ENCODE measurements at places on chromosomes 3 and 15. TPM values are rescaled to one million over a fixed set of nuclear protein-coding genes. Genes with fewer than 3 reads are reported as not detected.
A peak's percentile ranks its signal among the peaks of the same experiment; 100 is the strongest.

DNA sequence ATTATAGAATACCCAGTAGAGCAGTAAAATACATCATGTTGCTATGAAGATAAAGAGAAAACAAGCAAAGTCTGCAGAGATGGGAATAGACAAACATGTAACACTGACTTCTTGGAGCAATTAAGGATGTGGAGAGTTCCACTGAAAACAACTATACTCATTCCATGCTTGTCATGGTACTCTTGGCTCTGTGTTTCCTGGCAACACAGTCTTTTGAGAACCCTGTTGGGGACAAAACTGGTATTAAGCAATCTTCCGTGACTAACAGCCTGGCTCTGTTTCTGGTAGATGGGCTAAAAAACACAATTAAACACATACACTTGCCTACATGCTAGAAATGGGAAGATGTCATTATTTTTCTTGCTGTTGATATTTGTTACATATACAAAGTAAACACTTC is 1212.3 kb upstream of the GBE1 start:
- H3K27ac ChIP-seq = no peak overlapping the region
- no peak for DNase-seq
- H3K4me3 ChIP-seq = no peak overlapping the region
- no peaks in the 10 kb centered on the region for H3K4me1 ChIP-seq
- H3K27me3 ChIP-seq = no peaks in the 10 kb centered on the region

DNA sequence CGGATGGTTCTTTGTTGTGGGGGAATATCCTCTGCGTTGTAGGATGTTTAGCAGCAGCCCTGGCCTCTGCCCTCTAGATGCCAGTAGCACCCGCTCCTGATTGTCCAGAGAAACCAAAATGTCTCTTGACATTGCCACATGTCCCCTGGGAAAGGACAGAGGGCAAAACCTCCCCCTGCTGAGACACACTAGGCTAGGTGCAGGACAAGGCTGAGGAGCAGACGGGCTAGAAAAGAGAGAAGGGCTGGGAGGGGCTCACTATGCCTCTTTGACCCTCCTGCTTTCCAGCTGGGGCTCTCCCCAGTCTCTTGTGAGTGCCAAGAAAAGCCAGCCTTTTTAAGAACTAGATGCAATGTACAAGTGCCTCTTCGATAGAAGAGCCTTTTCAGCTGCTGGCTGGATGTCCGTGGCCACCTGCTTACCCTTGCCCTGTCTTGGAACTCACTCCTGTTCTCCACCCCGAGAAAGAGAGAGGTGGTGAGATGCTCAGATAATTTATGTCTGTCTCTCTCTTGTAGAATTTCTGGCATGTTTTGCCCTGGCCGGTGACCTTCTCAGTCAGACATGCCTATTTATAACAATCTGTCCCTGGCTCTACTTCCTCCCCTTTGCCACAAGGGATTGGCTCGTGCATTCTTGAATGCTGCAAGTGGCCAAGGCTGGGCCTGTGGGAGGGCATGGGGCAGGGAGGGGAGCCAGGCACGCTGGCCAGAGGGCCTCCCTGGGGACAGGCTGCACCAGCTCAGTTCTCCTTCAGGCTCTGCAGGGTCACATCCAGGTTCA is 142.6 kb downstream of the RPLP1 start:
- H3K4me3 ChIP-seq = no peak overlapping the region
- H3K27ac ChIP-seq = peak overlapping the region; percentile 22
- no peaks in the 10 kb centered on the region for H3K4me1 ChIP-seq

GRCh38 chr3:125375950-125376679 is 990 bp upstream of the ZNF148 start:
- peak overlapping the region; percentile 93 for H3K27ac ChIP-seq
- H3K27me3 ChIP-seq = no peaks in the 10 kb centered on the region
- H3K4me3 ChIP-seq = peak overlapping the region; percentile 90
- no peak for DNase-seq
- peaks cover 7% of the 10 kb centered on the region for H3K4me1 ChIP-seq

DNA sequence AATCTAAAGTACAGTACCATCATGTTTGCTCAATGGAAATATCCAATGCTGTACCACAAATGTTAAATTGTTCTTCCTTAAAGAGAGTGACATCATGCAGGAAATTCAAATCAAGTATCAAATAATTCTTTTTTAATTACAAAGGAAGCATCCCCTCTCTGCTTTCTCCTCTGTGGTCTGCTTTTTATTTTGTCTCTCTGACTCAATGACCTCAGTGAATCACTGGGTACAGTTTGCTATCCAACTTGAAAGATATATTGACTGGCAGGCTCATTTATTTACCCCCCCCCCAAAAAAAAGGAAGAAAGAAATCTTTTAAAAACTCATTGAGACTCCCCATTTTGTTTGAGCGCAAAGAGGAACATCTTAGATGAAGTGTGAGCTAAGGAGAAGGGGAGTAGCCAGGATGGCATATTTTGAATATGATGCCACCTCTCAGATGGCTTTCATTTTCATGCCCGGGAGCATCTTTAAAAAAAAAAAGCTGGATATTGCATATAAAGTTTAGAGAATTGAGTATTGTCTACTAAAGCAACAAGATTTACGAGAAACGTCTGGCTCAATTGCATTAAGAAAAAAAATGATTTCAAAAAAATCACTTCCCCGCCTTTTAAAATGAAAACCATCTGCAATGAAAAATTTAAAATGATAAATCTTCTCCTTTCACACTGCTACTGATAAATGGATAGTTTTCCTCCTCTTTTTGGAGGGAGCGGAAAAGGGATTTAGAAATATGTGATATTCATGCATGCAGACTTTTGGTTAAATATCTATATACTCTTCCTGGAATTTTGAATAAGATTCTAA is 307.1 kb upstream of the DPH6 start:
- no peaks in the 10 kb centered on the region for H3K27me3 ChIP-seq
- H3K4me3 ChIP-seq = no peak overlapping the region
- no peak overlapping the region for H3K27ac ChIP-seq

The XIRP1 gene
- total RNA-seq = not detected

All from breast epithelium (tissue), 4 donors.